Kidney epithelial cell (primary cell): ENCODE measurements at places on chromosomes 1 and 21.

GRCh38 chr21:35373998-35374397 lies 324.9 kb upstream of the RUNX1 start:
- DNase-seq: no peak

GRCh38 chr1:20610970-20611369 lies 22.1 kb downstream of the CDA start:
- DNase-seq: no peak

GRCh38 chr21:20515446-20515845 lies 482.8 kb upstream of the NCAM2 start:
- no peak for DNase-seq

DNA sequence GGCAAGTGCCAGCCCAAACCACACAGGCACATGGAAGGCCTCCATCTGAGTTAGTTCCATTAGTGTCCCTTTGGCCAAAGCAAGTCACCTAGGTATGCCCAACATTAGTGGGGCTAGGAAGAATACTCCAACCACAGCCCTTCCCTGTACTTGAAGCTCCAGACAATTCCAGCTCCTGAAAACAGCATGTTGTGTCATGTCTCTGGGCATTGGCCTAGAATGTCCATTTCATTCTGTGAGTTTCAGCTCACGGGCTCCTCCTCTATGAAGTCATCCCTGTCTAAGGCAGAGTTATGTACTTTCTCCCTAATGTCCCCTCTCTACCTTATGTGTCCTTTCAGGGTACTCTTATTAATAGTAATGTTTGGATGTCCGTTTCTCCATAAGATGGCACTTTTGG lies 96.5 kb upstream of the SPATA6 start:
- DNase-seq: no peak

- no peak for DNase-seq
Measured at GRCh38 chr1:51512606-51513005, 6.5 kb downstream of the EPS15 start.

- DNase-seq: no peak
Measured at GRCh38 chr1:229753764-229754551, 127.9 kb downstream of the URB2 start.

GRCh38 chr1:232579958-232580941 lies 49.7 kb downstream of the SIPA1L2 start:
- no peak for DNase-seq

DNA sequence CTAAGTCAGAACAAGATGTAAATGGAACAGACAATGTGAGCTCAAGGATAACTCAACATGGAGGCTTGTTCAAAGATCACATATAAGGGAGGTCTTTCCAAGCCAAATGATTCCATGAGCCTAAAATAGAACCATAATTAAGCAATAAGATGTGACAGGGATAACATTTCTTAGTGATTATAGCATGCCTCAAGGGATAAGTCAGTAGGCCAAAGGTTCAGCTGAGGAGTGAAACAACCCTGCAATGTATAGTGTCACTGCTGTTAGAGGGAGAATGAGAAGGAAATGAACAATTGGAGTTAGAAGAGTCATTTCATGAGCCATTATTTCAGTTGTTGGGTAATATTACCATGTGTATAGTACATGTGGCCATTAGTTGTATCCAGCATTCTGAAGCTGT lies 25.0 kb downstream of the GORAB start:
- DNase-seq: no peak

GRCh38 chr1:198088360-198089071 lies 68.3 kb upstream of the NEK7 start:
- DNase-seq: no peak

- no peak for DNase-seq
Measured at GRCh38 chr1:38527373-38527966, 332.1 kb downstream of the RRAGC start.

GRCh38 chr1:38502758-38503157 lies 356.8 kb downstream of the RRAGC start:
- no peak for DNase-seq

- no peak for DNase-seq
Measured at GRCh38 chr21:45169001-45169400, 94.6 kb downstream of the ADARB1 start.

GRCh38 chr21:17506951-17507350 lies 5.9 kb upstream of the CXADR start:
- DNase-seq: no peak

- DNase-seq: no peak
Measured at GRCh38 chr21:38120984-38121855, 135.6 kb upstream of the KCNJ15 start.

DNA sequence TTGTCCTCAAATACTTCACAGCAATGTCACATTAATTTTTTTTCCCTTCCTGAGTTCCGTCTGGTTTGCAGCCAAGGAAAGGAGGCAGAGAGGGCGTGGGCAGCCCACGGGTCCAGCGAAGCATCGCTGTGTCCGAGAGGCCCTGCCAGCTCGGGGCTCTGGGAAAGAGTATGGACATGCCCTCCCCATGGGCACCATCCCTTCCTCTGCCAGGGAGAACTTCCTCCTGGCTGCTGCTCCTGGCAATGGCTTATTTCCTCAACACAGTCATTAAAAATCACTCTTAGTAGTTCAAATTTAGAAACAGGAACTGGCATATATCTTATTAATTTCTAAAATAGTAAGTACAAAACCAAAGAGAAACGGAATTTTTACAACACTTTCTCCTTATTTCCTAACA lies 115.4 kb downstream of the RIPK4 start:
- no peak for DNase-seq

- no peak for DNase-seq
Measured at GRCh38 chr1:160727316-160727640, 11.8 kb upstream of the SLAMF7 start.

GRCh38 chr1:201643835-201644104 lies 104.8 kb downstream of the NAV1 start:
- no peak for DNase-seq

- DNase-seq: no peak
Measured at GRCh38 chr1:231203259-231204057, 37.6 kb upstream of the GNPAT start.

GRCh38 chr1:205061227-205061626 lies 18.2 kb downstream of the CNTN2 start:
- DNase-seq: no peak

- peak; percentile 92 for DNase-seq
Measured at GRCh38 chr1:209527993-209528717, 55.4 kb upstream of the CAMK1G start.

- DNase-seq: no peak
Measured at GRCh38 chr1:246775531-246776385, 51.5 kb downstream of the SCCPDH start.

- DNase-seq: no peak
Measured at GRCh38 chr1:185038813-185039376, 6.5 kb upstream of the RNF2 start.

DNA sequence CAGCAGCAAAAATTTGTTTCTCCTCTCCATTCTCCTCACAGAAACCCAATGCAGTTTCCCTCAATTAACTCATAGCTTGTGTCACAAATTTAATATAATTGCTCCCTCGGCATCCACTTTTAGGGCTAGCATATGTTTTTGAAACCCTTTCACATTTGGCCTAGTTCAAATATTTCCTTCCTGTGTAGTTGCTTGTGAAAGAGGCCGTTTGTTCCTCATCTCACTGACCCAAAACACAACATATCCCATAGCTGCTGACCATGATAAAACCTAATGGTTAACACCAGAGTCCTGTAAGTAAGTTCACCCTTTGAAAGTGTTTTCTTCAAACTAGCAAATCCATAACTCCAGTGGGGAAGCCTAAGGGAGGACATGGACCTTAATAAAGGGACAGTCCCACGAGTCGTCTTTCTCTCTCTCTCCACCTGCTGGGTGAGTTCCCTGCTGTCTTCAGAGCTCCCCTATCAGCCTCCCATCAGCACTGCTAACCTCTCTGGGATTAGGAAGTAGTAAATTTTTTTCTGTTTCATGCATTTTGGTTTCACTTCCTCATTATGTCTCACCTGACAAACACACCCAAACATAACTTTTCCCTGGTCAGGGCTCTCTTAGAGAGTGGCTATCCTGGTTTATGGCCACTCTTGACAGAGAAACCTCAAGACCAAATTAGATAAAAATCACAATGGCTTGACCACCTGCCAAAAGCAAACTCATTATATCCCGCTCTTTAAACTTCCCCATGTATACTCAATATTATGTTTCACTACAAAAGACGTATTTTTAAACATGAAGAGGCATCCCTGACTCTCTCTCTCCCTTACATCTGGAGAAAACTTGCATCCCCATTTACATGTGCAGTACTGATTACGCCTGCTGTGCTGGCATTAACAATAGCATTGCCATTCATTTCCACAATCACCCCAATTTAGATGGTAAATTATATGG lies 177.7 kb upstream of the HP1BP3 start:
- no peak for DNase-seq

- DNase-seq: no peak
Measured at GRCh38 chr21:44846485-44847260, 26.8 kb downstream of the PTTG1IP start.

DNA sequence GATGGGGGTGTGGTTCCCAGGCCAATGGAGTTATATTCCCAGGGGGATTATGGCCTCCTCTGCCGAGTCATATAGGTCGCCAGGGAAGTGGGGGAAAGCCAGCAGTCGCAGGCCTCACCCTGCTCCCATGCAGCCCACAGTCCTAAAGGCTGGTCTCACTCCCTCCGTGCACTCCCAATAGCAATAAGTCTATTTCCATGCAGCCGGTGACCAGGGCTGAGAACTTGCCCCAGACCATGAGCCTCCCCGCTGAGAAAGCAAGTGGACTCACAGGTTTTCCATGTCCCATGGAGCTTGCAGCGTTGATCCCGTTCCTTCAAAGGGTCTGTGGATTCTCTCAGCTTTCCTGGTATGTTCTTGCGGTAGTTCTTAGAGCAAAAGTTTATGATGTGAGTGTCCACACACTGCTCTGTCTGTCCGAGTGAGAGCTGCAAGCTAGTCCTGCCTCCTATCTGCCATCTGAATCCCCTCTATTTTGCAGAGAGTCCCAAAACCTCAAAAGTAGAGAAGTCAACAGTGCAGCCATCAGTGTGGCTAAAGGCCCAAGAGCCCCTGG lies 81.7 kb upstream of the TMPRSS2 start:
- DNase-seq: no peak

DNA sequence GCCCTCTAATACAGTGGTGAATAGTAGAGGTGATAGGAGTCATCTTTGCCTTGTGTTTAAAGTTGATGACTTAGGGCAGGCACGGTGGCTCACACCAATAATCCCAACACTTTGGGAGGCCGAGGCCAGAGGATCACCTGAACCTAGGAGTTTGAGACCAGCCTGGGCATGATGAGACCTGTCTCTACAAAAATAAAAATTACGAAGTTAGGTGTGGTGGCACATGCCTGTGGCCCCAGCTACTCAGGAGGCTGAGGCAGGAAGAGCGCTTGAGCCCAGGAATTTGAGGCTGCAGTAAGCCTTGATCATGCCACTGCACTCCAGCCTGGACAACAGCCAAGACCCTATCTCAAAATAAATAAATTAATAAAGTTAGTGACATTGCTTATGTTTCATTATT lies 26.6 kb downstream of the CAPZA1 start:
- DNase-seq: no peak

GRCh38 chr1:112528076-112528475 lies 19.3 kb downstream of the WNT2B start:
- DNase-seq: no peak

DNA sequence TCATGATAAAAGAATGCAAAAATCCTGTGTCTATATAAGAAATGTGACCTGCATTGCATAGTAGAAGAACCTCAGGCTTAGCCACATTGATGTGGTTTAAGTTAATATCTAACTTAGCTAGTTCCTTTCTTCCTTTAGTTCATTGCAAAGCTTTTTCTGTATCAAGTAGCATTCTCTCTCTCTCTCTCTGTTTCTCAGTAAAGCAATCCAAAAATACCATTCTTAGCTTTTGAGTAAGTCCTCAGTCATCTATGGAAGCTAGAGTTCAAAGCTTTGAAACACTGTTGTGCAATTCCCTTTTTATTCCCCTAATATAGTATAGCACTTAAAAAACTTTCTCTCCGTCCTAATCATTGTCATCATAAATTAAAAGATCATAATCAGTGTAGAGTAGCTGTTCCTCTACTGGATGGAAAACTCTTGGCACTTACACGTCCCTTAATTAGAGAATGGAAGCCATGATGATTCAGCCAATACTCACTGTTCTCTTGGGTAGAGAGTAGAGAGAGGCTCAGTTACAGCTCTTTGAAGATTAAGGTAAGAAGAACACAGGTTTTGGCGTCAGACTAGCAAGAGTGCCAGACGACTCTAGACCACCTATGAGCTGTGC lies 350.3 kb upstream of the LYPLAL1 start:
- peak; percentile 98 for DNase-seq

DNA sequence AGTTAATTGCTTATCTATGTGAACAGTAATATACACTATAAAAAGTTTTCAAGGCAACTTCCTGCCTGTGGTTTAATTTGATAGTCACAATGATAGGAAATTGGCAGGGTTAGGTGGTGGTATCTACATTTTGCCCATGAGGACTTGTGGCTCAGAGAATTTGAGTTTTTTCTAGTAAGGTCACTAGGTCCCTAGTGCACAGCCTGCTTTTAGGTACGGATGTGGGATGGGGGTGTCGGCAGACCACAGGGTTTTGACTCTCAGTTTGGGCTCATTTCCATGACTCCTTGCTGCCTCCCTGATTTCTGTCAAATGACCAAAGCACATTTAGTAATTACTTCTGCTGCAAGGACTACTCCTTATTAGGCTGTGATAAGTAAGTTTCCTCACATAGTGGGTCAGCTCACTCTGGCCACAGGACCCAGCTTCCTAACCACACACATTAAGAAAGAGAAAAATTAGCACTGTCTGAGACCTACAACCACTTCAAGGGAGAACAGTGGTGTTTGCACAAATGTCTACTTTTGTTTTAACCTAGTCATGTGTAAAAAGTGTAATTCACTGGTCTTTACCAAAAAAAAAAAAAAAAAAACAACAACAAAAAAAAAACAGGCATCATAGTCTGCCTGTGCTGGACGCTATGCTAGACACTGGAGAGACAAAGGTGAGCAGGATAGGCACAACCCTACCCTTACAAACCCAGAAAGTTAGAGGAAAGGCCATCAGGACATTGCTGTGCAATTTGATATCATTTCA lies 43.7 kb downstream of the MRPL39 start:
- DNase-seq: no peak

DNA sequence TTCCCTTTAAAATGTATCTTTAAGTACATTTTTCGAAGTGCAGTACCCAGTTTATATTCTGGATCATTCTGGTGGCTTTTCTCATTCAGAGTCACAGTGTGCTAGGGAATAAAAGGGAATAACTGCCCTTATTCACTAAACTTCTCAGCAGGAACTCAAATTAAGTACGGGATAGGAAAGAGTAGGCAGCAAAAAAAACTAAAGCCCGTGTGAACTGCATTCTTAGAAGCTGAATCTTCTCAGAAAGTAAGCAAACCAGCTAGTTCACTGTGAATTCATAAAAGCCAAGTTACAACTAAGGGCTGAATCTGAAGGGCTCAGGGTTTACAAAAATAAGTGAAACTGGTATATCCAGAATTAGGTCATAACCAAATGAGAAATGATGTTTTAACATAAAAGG lies 22.0 kb downstream of the PRPF38A start:
- no peak for DNase-seq
